ENCODE measurements at places on chromosomes 12 and 14.

DNA sequence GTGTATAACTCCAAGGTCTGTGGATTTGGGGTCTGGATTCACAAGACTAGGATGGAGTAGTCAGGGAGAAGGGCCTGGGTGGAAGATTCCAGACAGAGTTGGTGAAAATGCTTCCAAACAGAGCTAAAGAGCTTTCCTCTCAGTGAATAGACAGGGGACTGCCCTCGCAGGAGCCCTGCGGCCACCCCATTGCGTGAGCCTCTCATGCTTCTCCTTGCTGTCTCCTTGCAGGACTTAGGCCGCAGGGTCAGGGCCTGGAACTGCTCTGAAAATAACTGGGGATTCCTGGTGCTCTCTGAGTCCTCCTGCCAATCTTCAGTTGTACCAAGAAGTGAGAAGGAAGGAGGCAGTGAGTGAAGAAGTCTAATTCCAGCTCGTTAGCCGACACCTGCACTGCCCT lies 49.0 kb upstream of the KCNA1 start:
- DNase-seq = no peak

GRCh38 chr12:131883521-131883900 lies 10.9 kb upstream of the ULK1 start:
- DNase-seq = no peak

- DNase-seq = no peak
Measured at GRCh38 chr12:92079054-92079385, 66.6 kb downstream of the BTG1 start.

DNA sequence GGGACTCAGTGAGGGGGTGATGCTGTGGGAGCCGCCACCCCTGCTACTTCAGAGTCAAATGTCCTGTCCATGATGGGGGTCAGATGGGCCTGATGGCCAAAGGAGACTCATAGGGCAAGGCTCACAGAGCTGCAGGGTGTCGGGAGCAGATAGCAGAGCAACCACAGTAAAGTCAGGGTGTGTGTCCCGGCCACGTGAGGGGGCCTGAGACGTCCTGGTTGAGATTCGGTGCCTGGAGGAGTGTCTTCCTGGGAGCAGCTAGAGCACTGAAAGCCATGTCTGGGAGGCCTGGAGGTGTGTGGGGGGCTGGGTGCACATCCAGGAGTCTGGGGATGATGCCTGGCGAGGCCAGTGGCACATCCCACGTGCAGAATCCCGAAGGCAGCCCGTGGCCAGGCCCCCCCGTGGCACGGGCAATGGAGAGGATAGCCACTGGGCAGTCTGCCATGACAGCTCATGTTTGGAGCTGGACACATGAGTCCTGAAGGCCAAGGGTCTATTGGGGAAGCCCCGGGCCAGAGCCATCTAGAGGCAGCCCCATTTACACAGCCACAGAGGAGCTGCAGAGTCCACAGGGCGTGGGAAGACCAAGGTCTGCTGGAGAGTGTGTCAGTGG lies 308.0 kb upstream of the SFSWAP start:
- no peak for DNase-seq

- no peak for DNase-seq
Measured at GRCh38 chr14:32814721-32815120, 124.0 kb upstream of the NPAS3 start.

- no peak for DNase-seq
Measured at GRCh38 chr12:5503774-5504173, 71.9 kb downstream of the NTF3 start.

- no peak for DNase-seq
Measured at GRCh38 chr12:80217011-80217535, 117.7 kb downstream of the OTOGL start.

DNA sequence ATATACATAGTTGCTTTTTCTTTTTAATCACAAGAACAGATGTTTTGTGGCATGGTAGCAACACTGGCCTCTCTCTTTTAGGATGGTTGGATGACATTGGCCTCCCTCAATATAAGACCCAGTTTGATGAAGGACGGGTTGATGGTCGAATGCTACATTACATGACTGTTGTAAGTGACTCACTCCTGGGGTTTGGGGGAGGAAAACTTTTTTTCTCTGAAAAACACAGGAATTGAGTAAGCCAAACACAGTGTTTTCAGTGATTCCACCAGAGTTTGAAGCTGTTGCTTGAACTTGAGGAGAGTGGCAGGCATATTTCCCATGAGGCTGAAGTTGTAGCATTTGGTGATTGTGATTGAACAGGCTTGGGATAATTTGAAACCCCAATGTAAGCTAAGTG lies 13.7 kb upstream of the REP15 start:
- no peak for DNase-seq

DNA sequence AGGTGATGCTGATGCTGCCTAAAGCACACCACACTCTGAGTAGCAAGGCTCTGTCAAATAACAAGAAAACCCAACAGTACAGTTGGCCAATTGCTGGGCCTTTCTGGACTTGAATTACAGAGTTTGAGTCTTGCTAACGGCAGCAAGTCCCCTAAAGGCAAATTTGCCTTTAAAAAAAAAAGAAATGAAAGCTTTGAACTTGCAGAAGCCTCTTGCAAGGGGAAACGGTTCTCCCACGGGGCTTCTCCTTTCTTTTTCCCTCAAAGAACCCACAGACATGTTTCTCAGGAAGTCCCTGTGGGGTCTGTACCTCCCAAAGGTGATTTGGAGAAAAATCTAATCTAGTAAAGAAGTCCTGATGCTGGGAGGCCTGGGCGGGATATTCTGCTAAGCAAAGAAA lies 191.3 kb upstream of the MYL2 start:
- no peak for DNase-seq

DNA sequence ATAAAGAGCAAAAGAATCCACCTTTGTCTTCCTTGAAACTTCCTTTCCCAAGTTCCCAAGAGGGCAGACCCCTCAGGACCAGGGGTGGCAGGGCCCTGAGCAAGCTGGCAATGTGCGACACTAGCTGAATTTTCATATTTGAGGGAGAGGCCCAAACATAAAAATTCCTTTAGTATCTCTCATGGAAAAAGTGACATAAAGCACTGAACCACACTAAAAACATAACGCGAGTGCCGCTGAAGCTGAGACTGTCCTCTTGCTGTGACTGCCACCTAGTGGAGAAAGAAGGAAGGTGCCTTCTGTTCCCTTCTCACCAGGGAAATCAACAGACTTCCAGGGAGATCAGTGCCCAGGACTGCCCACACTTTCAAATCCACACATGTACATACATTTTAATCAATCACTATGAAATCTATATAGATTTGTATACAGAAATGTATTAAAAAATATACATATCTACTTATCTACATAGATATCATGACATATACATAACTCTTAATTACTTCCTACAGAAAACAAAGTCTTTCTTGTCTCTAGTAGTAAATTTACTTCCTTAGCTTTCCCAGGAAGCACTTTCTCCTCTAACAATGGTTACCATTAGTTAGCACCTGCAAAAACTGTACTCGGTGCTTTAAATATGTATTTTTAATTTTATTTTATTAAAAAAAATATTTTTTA lies 53.8 kb downstream of the SSH1 start:
- DNase-seq = peak; percentile 84

DNA sequence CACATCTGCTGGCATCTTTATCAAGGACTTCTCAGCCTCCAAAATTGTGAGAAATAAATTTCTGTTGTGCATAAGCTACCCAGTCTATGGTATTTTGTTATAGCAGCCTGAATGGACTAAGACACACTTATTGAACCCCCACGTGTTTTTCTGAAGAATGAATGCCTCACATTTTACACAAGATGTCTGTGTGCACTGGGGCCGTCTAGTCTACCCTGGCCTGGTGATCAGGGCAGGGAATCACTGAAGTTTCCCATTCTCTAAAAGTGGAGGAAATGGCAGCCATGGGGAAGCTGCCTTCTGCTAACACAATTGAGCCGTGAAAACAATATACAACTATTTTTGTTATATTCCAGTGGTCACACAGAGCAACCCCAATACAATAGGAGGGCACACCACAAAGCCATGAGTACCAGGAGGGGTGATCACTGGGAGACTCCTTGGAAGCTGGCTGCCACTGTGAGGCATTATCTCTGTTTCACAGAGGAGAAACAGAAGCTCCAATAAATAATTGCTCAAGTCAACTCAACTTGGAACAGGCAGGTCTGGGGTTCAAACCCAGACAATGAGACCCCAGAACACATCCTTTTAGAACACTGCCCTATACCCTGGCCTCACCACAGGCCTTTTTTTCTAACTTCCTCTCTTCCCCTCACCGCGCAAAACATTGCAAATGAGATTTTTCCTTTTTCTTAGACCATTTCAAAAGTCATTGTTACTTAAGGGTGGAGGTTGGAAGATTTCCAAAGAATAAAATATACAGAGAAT lies 18.3 kb upstream of the LTA4H start:
- DNase-seq = no peak

DNA sequence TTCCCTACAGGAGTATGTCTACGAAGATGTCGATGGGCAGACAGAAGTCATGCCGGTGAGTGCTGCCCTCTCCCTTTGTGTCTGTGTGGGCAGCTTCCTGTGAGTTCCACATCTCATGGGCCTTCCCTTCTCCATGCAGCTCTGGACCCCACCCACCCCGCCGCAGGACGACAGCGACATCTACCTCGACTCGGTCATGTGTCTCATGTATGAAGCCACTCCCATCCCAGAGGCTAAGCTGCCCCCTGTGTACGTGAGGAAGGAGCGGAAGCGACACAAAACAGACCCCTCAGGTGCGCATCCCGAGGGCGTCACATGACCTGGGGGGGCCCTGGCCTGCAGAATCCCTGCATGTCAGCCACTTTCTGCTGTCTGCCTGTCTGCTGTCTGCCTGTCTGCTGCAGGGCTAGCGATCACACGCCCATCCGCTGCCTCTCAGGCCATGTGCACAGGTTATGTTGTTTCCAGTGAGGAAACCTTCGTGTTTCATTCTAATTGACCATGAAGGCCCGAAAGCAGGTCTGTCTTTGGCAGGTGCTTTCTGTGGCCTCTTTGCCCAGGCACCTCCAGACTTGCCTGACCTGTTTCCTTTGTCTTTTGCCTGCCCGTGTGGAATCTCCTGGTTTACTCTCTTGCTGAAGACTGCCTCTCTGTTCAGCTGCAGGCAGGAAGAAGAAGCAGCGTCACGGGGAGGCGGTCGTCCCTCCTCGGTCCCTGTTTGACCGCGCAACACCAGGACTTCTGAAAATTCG lies 95.1 kb downstream of the EP400 start:
- no peak for DNase-seq

GRCh38 chr12:20050221-20050620 lies 318.1 kb upstream of the PDE3A start:
- DNase-seq = no peak

DNA sequence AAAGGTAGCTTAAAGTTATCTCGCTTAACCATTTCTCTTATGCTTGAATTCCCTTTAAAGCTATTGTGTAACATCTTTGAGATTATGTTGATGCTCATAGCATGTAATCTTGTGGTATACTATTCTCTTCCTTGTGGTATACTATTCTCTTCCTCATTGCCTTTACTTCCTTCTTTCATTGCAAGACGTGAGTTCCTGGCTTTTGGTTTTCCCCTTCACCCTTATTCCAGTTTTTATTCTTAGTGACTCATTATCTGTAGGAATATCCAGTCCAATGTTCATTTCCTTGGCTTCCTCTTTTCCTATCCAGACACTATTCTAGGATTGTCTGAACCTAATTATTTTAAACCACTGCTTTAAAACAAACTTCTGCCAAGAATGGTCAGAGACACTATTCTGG lies 564.0 kb downstream of the CCER1 start:
- DNase-seq = no peak

GRCh38 chr12:130401703-130402102 lies 64.0 kb downstream of the PIWIL1 start:
- no peak for DNase-seq

- no peak for DNase-seq
Measured at GRCh38 chr12:41365653-41366171, 177.6 kb downstream of the PDZRN4 start.

Data from CD8-positive, alpha-beta T cell (primary cell).